GM23248 (cell line): ENCODE measurements at places on chromosomes 2 and 18. TPM values are rescaled to one million over a fixed set of nuclear protein-coding genes. Genes with fewer than 3 reads are reported as not detected.

IL1RN gene
- 2.4 TPM in 1 of 2 replicates, not detected in the other for total RNA-seq

HTR2B gene
- total RNA-seq = not detected in 2 replicates

PSTPIP2 gene
- total RNA-seq = 2.8 and 3.8 TPM in 2 replicates

GRHL1 gene
- total RNA-seq = 0.32 and 0.38 TPM in 2 replicates

DNA sequence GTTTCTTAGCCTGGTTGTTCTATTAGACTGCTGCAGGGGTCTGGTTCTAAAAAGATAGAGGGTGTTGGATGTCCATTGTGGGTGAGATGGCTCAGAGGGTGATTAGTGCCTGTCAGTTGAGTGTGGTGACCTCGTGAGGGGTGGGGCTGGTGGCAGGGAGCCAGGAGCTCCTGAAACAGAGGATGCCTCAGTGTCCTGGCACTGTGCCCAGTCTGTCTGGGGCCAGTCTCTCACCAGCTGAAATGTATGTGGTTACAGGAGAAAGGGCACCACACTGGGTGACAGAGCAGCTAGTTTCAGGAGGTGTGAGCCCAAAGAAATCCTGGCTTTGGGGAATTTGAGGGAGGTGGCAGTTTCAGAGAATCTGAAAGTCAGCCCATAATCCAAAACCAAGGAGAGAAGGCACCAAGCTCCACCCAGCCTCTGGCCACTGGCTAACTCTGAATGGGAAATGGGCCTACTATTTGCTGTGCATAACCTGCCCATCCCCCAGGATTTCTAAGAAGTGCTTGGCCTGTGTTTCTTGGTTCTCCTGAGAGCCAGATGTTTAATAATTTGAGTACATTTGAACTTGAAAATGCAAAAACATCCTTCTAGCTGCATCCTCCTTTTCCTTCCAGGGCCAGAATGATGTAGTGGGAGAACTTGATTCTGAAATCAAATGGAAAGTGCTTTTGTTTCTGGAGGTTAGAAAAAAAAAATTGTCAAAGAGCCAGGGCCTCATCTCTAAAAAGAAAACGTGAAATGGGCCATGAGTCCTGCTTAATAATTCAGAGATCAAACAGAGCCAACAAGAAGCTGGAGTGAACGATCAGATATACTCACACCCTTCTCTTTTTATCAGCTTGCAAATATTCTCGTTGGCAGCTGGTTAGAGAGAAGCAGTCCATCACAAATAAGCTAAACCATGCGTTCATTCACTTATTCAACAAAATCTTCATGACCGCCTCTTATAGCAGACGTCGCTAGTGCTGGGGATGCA is 92.3 kb downstream of the B3GNT2 start:
- no peak overlapping the region for H3K4me3 ChIP-seq
- H3K4me1 ChIP-seq = no peaks in the 10 kb centered on the region
- H3K36me3 ChIP-seq = no peaks in the 10 kb centered on the region
- H3K27ac ChIP-seq = no peak overlapping the region
- DNase-seq = peak; percentile 58
- no peaks in the 10 kb centered on the region for H3K27me3 ChIP-seq

DNA sequence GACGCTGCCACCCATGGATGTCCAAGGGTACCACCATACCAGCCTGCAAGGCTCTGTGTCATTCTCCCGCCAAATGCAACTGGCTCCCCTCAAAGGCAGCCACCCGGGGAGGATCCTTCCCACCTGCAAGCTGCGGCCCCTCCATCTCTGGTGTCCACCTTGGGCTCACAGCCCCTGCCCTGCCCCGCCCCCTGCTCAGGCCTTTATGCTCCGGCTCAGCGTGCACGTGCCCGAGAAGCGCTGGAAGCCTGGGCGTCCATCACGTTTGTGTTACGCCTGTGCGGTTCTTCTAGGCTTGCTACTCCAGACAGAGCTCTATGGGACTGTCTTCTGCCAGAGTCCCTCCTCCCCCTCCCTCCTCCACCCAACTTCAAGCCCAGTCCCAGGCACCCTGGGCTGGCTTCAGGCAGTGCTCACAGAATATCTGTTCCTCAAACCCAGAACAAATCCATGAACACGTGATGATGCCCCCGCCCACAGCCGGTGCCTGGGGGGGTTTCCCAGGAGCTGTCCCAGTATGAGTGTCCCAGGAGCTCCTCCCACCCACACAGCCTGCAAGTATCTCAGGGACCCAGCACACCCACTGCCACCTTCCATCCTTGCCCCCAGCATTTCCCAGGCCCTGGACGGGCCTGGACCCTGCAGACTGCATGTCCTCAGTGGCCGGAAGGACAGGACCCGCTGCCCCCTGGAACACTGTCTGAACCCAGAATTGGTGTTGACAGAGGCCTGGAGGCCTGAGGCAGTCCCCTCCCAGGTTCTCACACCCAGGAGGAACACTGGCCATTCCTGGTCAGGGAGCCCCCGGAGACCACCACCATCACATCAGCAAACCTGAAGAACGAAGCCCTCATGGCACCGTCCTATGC is 30.3 kb downstream of the KIF1A start:
- H3K36me3 ChIP-seq = no peaks in the 10 kb centered on the region
- H3K4me1 ChIP-seq = no peaks in the 10 kb centered on the region
- H3K4me3 ChIP-seq = no peak overlapping the region
- no peak for DNase-seq
- H3K27me3 ChIP-seq = no peaks in the 10 kb centered on the region; the same call in none of the 2 replicates

GRCh38 chr2:17627434-17627833 is 86.9 kb downstream of the VSNL1 start:
- no peak overlapping the region for H3K4me3 ChIP-seq
- no peaks in the 10 kb centered on the region for H3K36me3 ChIP-seq
- DNase-seq = no peak
- H3K27me3 ChIP-seq = no peaks in the 10 kb centered on the region

GRCh38 chr18:26468931-26469340 is 79.4 kb downstream of the KCTD1 start:
- no peak for DNase-seq
- H3K4me1 ChIP-seq = no peaks in the 10 kb centered on the region
- no peaks in the 10 kb centered on the region for H3K27me3 ChIP-seq
- H3K36me3 ChIP-seq = no peaks in the 10 kb centered on the region
- H3K4me3 ChIP-seq = no peak overlapping the region

DNA sequence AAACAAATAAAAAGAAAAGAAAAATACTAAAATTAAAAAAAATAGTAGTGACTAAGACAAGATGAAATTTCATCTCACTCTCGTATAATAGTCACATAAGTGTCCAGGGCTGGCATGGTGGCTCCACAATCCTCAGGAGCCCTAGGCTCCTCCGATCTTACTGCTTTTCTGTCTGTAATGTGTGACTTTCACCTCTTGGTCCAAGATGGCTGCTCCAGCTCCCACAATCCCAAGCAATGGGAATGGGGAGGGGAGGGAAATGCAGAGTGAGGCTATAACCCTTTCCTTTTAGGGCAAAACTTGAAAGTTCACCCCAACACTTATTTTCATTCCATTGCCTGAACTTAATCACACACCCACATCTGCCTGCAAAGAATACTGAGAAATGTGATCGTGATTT is 90.4 kb downstream of the MOGAT1 start:
- H3K27me3 ChIP-seq = no peaks in the 10 kb centered on the region
- H3K4me3 ChIP-seq = no peak overlapping the region
- H3K36me3 ChIP-seq = no peaks in the 10 kb centered on the region
- no peak overlapping the region for H3K27ac ChIP-seq
- peaks cover 7% of the 10 kb centered on the region for H3K4me1 ChIP-seq

DNA sequence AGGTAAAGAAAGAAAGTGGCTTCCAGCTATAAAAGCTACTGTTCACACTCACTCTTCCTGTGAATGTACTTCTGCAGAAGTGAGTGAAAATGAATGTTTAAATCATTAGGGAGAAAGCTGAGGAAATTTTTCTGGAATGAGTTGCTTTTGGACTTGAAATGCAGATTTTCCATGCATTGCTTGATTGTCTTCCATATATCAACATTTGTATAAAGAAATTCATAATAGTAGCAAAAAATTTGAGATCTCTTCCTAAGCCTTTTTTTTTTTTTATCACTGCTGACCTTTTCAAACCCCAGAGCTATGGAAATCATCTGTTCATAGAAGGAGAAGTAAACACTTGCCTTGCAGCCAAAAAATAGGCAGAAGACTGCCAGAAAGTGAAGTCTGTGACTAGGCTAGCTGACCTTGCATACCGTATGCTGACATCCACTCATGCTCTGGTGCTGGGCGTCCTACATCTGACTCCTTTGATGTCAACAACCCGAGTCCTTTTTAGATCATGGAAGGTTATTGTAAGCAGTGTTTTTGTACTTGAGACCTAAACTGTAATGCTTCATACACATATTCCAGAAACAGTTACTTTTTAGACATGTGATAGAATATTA is 154.5 kb upstream of the RASGRP3 start:
- peak overlapping the region; percentile 88 for H3K27ac ChIP-seq
- H3K36me3 ChIP-seq = no peaks in the 10 kb centered on the region
- peak overlapping the region; percentile 63 for H3K4me3 ChIP-seq
- no peaks in the 10 kb centered on the region for H3K27me3 ChIP-seq
